ENCODE measurements at places on chromosomes 11 and 22.

DNA sequence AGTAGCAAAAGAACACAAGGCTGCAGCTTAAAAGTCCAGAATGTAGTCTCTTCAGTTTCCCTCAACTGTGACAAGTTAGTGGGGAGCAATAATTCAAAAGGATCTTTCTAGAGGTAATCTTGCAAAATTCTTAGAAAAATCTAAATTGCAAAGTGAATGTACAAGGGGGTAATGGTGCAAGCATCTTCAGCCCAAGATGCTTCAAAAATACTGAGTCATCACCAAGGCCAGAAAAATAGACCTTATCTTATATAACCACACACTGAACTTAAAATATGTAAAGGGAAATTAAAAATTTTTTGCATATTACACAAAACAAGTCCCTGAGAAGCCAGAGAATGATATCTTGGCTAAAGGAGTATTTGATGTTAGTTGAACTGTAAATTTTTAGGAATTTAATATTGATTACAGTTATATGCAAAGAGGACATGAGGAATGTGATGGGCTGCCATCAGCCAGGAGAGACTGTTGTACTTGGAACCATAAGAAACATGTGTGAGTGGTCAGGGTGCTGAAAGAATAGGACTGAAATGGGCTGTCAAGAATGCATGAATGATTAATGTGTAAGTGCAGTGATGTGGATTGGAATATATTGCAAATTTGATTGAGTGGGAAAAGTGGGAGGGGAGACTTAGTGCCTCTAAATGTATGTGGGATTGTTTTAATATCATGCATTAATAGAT is 85.7 kb upstream of the LIN7C start:
- no peak for DNase-seq

GRCh38 chr11:2772544-2773031 is 72.8 kb upstream of the KCNQ1OT1 start:
- peak; percentile 37 for DNase-seq

DNA sequence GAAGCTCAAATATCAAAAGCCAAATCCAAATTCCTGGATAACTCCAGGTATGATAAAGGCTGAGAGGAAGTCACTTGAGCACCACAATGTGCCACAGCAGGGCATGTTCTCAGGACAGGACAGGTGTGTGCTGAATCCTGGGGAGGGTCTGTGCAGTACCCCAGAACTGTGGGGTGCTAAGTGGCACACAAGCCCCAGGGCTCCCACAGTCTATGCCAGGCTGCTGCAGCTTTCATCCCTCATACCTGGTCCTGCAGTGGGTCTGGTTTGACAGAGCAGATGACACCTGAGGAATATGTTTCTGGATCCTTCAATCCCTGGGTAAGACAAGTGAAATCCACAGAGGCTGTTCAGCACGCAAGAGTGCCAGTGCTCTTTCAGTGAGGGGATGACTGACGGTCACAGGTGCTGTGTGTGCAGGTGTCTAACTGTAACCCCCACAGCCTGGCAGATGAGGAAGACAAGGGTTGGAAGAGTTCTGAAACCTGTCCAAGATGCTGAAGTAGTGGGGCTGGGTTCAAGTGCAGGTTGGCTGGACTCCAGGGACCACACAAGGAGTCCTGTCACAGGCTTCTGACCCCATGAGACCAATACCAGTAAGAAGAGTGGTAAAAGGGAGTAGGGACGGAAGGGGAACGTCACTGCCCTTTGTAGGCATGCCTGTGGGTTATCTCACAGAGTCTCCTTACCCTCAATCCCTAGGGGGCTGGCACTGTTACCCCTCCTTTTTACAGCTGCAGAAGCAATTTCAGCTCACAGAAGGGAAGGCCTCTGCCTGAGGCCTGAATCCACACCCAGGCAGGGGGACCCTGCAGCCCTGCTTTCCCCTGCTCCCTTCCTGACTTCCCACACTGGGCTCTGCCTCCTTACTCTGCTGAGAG is 14.1 kb downstream of the SERPIND1 start:
- DNase-seq = no peak

DNA sequence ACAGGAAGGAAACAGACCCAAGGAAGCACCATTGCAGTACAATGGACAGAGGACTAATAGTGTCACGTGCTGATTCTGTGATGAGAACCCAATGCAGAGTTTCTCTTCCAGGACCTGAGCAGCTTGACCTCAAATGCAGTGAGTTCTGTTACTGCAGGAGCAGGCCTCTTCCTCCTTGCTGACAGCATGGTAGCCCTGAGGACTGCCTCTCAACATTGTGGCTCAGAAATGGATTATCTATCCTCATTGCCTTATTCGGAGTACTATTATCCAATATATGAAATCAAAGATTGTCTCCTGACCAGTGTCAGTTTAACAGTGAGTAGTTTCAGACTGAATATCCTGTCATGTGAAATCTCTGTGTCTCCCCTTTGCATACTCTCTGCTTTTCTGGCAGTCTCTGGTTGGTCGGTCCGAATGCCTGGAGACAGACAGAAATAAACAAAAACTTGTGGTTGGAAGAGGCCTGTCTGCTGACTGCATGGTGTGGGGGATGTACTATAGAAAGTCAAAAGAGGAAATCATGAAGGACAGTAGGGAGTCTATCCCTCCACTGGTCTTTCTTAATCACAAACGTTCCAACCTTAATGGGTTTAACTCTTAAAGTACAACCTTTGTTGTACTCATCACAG is 6.9 kb upstream of the MS4A14 start:
- no peak for DNase-seq

GRCh38 chr11:134388590-134388989 is 23.5 kb downstream of the B3GAT1 start:
- DNase-seq = no peak

DNA sequence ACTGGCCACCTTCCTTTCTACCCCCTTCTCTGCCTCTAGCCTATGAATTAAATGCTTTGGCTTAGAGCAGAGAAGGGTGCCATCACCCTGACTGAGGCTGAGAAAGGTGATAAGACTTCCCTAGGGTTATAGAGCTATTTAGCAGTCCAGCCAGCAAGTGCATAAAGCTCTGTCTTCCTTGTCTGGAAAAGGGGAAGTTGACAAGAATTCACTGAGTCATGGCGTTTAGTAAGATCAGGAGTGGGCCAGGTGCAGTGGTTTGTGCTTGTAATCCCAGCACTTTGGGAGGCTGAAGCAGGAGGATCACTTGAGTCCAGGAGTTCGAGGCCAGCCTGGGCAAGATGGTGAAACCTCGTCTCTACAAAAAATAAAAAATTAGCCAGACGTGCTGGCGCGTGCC is 63.1 kb downstream of the LHFPL7 start:
- no peak for DNase-seq

- DNase-seq = no peak
Measured at GRCh38 chr11:112175599-112175952, 264 bp downstream of the BCO2 start.

DNA sequence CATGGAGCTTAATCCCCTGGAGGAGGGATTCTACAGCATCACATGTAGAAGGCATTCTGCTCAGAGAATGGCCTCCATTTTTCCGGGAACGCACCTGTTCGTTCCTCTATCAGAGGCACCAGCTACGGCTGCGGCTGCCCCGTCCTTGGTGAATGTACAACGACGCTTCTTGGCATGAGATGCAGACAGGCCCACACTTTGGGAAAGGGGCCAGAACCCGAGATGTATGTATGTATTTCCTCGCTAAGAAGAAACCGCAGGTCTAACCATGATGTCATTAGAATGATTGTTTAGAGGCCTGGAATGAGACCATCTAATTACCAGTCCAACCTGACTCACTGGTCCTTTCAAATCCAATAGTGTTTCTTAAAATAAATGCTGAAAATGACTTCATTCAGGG is 1293.4 kb downstream of the TBC1D22A start:
- DNase-seq = no peak

DNA sequence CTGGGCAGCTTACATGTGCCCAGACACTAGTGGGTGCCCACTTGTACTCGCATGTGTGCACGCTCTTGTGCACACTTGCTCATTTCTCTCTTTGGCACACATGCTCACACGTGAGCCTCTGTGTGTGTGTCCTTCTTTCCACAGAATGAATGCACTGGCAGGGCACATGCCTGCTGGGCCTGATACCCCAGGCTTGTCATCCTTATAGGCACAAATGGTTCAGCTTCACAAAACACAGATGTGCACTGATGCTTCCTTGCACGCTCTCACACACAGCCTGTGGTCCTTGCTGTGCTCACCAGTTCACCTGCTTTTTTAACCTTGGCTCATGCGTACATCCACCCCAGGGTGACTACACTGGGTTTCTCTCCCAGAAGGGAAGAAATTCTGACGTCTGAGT is 174.8 kb downstream of the BUD13 start:
- no peak for DNase-seq

- no peak for DNase-seq
Measured at GRCh38 chr11:102319544-102319943, 2.3 kb downstream of the BIRC3 start.

GRCh38 chr11:14873632-14874031 is 18.4 kb downstream of the CYP2R1 start:
- DNase-seq = no peak

DNA sequence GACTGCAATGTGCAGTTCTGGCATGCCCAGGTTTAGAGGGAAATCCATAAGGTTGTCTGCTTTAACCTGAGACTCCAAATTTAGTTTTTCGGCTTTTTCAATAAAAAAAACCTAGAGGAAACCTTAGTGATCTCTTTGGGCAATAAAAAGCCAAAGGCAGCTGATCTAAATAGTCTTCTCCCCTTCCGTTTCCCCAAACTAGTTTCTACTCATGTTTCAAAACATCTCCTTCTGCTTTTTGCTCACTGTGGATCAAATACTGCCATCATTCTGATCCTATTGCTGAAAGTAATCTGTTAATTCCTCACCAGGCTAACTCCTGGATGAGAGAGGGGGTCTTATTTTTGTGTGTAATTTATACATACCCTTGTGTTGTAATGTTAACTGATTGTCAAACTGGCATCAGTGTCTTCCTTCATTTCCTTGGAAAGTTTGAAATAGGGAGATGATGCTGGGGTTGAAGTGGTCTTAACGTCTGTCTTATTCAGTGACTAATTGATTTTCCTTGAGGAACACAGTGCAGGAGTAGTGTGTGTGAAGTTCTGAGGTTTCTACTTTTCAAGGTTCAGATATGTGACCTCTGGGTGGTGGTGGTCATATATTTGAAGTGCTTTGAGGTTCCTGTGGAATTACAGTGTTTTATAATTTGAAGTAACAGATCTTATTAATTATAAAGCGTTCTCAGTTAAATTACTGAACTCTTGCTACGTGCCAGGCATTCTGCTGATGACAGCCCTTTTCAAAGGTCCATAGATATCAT is 55.0 kb downstream of the ARHGAP42 start:
- DNase-seq = no peak

DNA sequence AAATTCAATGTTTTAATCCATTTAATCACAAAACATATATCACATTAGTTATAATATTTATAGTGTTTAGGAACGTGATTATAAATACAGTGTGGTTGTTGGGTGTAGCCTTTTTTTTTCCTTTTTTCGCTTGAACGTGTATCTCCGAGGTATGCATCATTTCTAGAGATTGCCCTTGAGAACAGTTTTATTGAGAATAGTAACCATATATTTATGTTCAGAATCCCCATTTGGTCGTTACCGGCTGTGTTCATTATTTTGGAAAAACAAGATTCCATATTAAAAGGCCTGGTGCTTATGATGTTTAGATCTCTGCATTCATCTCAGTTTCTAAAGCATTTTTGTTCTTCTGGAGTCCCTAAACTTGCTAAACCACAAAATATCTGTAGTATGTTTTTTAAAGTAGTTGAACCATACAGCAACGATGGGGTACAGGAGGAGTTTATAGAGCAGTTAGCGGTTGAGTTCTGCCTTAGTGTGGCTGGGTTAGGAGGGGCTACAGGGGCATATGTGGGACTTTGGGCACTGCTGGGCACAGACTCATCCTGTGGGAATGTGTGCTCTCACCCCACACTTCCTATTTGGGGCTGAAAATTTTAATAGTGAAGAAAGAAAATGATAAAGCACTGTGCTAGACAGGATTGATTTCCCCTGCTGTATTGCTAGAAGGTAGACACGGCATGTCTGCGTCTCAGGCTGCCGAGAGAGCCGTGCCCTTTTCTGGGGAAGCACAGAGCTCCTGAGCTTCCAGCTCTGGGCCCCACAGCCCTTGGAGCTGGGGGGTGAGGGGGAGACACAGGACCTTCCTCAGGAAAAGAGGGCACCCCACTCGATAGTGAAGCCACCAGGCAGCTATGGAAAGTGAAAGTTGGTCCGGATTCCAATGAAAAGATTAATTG is 81.5 kb upstream of the PPARA start:
- DNase-seq = peak; percentile 30

DNA sequence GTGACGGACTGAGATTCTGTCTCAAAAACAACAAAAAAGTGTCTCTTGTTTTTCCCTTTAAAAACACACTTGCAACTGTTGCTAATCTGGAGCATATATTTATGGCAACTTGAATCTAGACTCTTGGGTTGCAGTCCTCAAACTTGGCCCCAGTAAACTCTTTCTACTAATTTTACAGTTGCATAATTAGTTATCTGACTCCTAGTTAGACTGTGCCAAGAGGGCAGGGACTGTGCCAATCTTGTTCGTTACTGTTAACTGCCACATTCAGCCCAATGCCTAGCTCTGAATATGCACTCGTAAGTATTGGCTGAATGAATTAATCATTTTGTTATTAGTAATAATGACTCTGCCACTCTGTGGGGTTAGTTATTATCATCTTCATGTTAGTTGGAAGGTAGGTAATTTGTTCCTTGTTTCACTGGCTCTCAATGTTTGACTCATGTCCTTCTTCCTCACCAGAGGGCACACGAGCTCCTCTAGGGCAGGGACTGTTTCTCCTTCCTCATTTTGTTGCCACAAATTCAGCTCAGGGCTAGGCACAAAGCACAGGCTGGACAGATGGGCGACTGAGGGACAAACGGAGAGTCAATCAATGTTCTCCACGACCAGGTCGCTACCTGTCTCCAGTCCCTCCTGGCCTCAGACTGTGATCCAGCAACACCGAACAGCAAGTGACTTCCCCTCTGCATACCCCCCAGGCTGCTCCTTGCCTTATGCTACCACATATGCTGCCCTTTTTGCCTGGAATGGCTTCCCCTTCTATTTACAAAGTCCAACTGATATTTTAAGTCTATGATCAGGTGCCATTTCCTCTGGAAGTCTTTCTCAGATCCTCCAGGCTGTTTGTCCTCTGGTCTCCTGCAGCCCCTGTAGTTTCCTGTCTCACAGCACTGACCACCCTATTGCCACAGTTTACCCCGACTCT is 9.0 kb downstream of the CLPB start:
- DNase-seq = no peak

- no peak for DNase-seq
Measured at GRCh38 chr11:75760710-75761493, 7.7 kb upstream of the DGAT2 start.

GRCh38 chr11:86447763-86448480 is 73.2 kb downstream of the CCDC81 start:
- peak; percentile 52 for DNase-seq

DNA sequence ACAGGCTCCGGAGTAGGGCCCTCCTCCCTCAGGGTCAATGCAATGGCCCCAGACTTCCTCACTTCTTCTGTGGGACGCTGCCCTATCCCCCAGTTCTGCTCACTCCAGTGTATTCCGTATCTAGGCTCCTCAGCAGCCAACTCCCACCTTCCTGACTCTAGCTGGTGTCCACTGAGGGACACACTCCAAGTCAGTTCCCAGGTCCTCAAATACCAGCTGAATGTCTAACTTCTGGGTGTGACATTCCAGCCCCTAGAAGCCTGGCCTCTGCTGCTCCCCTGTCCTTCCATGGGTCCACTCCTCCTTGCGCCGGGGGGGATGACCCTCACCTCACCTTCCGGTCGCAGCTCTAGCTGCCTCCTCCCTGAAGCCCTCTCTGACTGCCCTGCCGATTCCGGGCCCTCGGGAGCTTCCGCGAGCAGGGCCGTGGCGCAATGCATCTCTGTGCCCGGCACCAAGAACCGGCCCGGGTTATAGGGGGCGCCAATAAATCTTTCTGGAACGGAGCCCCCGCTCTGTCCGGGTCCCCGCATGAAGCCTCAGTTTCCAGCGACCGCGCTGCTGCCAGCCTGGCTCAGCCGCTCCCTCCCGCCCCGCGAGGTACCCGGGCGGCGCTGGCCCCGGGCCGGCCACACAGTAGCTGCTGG is 15.4 kb downstream of the BAD start:
- DNase-seq = peak; percentile 74

Measured in activated naive CD8-positive, alpha-beta T cell treated with anti-CD3 and anti-CD28 coated beads, Interleukin-2, amount 10 ng/mL, durations not matched to agents 7 days and 5 days (primary cell).